Fibroblast of the aortic adventitia (primary cell): ENCODE measurements at places on chromosomes 4 and X. TPM values are rescaled to one million over a fixed set of nuclear protein-coding genes. Genes with fewer than 3 reads are reported as not detected.

Gene SASH3
- total RNA-seq: not detected in 2 replicates

Gene DMRTC1
- not detected in 2 replicates for total RNA-seq

Gene HTR2C
- total RNA-seq: not detected in 2 replicates

Gene IBSP
- total RNA-seq: not detected in 2 replicates

Gene CD38
- 0.33 TPM in 1 of 2 replicates, not detected in the other for total RNA-seq

Gene DHX15
- total RNA-seq: 141 and 165 TPM in 2 replicates

Gene ANXA10
- 7.0 and 83.5 TPM in 2 replicates for total RNA-seq

Gene GPR50
- total RNA-seq: not detected in 2 replicates

Gene IL1RAPL1
- 6.0 and 7.1 TPM in 2 replicates for total RNA-seq

Gene WAS
- 0.09 TPM in 1 of 2 replicates, not detected in the other for total RNA-seq

Gene HMX1
- not detected in 2 replicates for total RNA-seq

Gene NPY5R
- not detected in 2 replicates for total RNA-seq
